NCI-H748 treated with DMSO at 0.1 percent for 48 hours (cell line): ENCODE measurements at places on chromosomes 2 and 18.

DNA sequence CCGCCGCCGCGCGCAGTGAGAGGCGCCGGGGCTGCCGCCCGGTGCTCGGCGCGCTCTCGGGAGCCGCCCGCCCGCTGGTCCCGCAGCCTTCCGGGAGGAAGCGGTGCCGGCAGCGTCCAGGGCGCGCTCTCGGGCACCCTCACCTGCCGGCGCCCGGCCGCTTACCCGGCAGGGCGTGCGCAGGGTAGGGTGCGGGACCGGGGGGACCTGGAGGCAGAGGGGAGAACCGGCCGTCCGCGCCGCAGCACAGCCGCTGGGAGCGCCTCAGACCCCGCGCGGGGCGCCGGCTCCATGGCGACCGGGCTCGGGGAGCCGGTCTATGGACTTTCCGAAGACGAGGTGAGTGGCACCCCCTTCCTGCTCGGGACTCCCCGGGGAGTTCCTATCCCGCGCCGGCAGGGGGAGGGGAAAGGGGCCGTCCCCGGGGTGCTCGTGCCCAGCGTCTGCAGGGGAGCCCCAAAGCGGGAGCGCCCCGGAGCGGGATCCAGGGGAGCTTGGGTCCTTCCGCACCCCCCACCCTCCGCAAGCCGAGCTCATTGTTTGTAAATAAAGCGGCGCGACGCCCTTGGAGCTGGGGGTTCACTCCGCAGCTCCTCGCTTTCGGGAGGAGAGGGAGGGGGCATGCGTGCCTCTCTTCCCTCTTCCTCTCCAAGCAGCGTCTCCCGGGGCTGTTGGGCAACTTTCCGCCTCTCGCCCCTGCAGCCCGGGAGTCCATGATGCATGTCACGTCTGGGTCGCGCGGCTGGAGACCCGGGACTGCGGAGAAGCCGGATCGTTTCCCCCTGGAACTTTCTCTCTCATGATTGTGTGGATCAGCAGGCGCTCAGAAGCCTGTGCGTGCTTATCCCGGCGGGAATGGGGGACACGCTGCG is 580 bp downstream of the NEDD4L start:
- DNase-seq, result peak; percentile 70

DNA sequence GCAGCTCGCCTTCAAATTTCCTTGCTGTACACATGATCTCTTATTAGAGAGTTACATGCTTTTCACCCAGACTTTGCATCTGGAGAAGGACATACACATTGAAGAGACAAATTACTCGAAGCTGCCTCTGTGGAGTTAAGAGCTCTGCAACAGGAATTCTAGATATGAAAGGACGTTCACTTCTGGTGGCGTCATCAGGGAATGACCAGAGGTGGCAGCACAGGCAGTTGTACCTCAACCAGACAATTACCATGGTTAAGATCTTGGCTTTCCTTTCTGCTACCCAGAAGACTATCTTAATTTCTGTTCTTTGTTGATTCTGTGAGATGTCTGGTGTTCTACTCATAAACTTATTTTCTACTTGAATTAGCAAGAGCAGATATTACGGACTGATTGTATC is 39.1 kb upstream of the MC4R start:
- DNase-seq, result no peak

DNA sequence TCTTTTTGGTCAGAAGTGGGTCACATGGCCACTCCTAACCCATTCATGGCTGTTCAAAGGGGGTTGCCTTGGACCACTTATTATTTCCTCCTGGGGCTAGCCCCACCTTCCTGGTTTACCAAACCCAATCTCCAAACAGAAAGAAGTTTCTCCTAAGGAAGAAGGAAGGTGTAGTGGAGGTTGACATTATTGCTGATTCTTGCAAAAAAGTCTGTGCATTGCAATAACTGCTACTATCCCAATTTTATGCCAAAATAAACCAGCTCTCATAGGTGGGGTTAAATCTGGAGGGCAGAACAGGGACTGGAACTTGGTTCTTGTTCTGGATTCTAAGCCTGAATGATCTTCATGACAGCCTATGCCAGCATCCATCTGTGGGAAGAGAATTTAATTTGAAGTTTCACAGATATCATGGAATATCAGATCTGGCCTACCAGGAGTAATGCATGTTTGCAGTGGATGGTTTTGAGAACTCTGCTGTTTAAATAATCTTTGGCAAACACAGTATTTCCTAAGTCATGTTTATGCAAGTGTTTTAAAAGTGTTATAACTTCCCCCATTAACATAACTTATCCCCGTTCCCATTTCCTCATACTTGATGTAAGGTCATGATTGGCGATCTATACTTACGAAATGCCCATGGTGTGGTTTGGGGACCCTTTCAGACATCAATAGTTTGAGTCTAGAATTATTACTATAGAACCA is 11.9 kb downstream of the ANXA4 start:
- no peak for DNase-seq

GRCh38 chr2:23953625-23954024 is 13.4 kb downstream of the UBXN2A start:
- no peak for DNase-seq

DNA sequence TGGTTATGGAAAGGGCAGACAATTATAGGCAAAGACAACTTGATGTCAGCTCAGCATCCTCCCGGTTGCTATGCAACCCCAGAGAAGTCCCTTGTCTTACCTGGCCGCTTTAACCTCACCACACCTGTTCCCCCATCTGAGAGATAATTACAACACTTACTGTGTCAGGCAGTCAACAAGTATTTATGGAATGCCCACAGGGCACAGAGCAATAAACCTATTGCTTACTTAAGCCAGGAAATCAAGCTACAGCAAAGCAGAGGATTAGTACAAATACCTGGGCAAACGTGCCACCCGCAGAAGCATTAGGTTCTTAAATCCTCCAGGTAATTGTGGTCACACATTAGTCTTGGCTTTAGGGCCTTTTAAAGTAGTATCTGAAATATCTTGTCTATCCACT is 320.4 kb upstream of the REV1 start:
- peak; percentile 78 for DNase-seq

GRCh38 chr2:190413421-190413820 is 5.3 kb downstream of the MFSD6 start:
- no peak for DNase-seq

DNA sequence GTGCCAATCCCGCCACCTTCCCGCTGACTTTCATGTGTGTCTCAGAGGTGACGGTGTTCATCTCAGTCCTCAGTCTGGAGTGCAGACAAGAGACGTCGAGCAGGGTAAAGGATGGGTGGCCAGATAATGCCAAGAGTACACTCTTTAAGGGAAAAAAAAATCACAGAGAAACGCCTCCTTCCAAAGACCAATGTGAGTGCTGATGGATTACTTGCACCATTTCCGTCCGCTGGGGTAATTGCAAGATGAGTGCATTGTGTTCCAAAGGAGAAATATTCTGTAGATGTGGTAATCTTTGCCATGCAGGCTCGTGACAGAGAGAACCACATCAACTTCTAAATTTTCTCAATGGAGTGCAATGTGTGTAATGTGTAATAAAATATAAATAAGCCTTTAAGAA is 81.0 kb downstream of the KLHL29 start:
- DNase-seq, result no peak

- no peak for DNase-seq
These were observed 12.7 kb downstream of the GKN2 start for GRCh38 chr2:68939962-68940361.

- DNase-seq, result no peak
These were observed 33.1 kb upstream of the DYNAP start for GRCh38 chr18:54557958-54558357.

- DNase-seq, result no peak
These were observed 1.4 kb downstream of the CMPK2 start for GRCh38 chr2:6864231-6864754.

- DNase-seq, result no peak
These were observed 31.5 kb upstream of the HAAO start for GRCh38 chr2:42823744-42824453.

DNA sequence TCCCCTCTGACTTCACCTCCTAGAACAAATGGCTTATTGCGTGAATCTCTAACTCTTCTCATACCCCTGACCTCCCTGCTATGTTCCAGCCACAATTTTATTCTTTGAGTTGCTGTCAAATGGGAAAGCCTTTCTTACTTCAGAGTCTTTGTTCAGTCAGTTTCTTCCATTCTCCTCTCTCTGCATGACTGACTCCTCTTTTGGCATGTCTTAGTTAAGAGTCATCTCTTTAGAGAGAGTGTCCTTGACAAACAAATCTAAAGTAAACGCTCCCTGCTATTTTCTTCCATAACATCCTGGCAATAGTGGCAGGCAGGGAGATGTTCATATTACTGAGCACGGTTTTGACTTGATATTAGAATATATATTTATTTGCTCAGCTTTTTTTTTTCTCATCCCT is 170.7 kb upstream of the ERBB4 start:
- DNase-seq, result no peak

DNA sequence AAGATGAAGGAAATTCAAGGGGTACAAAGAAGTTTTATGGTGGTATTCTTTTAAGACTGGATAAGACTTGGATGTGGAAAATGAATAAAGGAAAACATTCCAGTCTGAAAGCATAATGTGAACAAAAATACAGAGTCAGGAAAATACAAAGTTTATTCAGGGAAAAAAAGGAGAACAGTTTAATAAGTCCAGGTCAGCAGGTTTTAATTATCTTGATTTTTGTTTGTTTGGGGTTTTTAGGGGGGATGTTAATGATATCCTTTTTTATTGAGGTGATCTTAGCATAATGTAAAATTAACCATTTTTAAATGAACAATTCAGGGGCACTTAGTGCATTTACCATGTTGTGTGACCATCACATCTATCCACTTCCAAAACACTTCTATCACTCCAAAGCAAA is 80.6 kb downstream of the NBAS start:
- no peak for DNase-seq

- DNase-seq, result no peak
These were observed 20.4 kb downstream of the C18orf54 start for GRCh38 chr18:54378057-54378456.

GRCh38 chr2:216911008-216911407 is 51.1 kb upstream of the TNP1 start:
- no peak for DNase-seq

GRCh38 chr2:206804326-206804725 is 38.9 kb downstream of the FASTKD2 start:
- DNase-seq, result no peak

DNA sequence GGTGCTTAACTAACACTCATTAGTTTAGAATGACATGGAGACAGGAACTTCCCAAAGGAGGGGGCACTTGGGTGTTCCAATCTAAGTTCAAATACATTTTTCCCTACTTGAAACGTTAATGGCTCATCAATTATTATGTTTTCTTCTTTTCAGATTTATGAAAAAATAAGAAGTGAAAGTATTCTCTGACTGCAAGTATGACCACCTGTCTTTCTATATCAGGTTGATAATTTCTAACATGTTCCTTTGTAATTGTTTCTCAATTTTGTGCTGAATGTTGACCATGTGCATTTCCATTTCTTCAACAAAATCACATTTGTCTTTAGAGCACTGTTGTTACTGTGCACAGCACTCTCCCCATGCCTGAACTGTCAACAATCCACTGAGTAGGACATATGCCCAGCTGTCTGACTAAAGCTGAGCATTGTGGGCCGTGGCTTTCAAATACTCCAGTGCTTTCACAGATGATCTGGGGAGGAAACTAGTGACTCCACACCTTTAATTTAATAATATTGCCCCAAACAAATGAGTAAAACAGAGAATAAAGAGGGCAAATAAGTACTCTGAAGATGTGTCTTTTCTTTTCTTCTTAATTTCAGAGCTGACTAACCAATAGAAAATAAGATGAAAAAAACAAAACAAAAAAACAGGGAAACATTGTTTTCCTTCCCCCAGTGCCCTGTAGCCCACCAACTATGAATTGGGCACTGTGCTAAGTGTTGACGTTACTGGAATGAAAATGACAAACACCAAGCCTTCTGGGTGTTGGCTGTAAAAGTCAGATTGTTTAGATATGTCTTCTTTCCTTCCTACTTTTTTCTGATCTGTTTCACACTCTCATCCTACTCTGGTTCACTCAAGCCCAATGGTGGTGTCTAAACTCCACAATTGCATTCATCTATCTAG is 16.0 kb downstream of the LANCL1 start:
- no peak for DNase-seq

DNA sequence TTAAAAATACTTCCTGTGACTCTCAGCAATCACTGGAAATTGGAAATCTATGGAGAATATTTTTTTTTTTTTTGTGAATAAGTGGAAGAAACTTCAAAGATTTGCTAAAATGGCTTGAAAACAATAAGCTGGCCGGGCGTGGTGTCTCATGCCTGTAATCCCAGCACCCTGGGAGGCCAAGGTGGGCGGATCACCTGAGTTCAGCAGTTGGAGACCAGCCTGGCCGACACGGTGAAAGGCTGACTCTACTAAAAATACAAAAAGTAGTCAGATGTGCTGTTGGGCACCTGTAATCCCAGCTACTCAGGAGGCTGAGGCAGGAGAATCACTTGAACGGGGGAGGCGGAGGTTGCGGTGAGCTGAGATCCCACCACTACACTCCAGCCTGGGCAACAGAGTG is 155.5 kb upstream of the CAVIN2 start:
- no peak for DNase-seq

- no peak for DNase-seq
These were observed 88.2 kb downstream of the PLB1 start for GRCh38 chr2:28583899-28584553.

DNA sequence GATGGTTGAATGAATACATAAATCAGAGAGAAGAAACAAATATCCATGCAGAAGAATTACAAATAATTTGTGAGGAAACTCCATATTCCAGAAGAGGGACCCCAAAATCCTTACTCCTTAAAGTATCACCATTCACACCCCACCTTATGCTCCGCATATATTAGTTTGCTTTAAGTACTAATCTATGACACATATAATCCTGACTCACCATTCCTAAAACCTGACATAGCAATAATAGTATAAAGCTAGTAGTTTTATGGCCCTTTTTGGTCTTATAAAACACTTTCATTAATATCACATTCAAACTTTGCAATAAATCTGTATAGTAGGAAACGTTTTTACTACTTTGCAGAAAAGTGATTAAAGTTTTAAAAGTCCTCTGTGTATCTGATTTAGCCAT is 719.0 kb upstream of the SLC39A10 start:
- no peak for DNase-seq

DNA sequence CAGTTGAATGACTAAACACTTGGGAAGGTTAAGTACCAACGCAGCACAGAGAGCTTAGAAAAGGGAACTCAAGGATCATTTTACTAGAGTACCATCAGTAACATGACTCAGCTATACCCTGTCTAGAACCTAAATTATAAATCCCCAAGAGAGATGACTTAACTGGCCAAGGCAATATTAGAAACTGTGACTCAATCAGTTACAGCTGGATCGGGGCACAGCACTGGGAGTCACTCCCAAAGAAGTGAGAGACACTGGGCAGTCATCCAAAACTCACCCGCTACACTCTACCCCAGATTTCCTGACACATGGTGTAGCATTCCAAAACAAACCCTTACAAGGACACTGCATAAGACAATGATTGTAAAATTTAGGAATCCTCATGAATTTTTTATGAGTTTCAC is 17.7 kb downstream of the IWS1 start:
- no peak for DNase-seq

DNA sequence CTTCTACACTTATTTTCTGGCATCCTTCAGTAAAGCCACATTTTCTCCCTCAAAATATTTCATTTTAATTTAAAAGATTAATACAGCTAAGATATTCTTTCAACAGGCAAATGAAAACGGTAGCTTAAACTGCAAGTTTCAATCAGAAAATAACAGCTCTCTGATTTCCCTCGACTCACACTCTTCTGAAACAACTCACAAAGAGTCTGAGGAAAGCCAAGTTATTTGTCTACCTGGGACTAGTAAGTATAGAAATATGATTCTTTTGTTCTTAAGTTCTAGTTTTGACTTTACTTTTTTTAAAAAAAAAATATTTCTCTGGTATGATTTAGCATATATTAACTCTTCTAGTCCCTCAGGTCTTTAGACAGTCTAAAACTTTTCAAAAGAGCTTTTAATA is 27.2 kb downstream of the CEP192 start:
- no peak for DNase-seq

- DNase-seq, result no peak
These were observed 44.5 kb downstream of the USP34 start for GRCh38 chr2:61426267-61426897.
